CD4-positive, alpha-beta T cell treated with Interleukin-17A for 1 hour (primary cell): ENCODE measurements at places on chromosomes 2 and 18.

DNA sequence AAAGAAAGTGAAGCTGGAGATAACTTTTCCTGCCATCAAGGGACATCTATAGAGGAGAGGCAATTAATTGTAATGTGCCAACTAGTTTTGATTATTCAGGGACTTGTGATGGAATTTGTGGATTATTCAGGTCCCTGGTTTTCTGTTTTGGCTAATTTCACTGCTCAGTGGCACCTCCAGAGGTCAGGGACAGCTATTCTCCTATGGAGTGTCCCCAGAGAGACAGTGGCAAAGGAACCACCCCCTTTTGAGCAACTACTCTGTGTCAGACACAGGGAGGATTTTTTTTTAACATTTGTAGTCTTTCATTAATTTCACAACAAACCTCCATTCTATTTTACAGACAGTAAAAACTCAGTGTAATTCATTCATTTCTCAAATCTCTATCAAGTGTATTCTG is 206.0 kb upstream of the SPRED2 start:
- no peak for DNase-seq

DNA sequence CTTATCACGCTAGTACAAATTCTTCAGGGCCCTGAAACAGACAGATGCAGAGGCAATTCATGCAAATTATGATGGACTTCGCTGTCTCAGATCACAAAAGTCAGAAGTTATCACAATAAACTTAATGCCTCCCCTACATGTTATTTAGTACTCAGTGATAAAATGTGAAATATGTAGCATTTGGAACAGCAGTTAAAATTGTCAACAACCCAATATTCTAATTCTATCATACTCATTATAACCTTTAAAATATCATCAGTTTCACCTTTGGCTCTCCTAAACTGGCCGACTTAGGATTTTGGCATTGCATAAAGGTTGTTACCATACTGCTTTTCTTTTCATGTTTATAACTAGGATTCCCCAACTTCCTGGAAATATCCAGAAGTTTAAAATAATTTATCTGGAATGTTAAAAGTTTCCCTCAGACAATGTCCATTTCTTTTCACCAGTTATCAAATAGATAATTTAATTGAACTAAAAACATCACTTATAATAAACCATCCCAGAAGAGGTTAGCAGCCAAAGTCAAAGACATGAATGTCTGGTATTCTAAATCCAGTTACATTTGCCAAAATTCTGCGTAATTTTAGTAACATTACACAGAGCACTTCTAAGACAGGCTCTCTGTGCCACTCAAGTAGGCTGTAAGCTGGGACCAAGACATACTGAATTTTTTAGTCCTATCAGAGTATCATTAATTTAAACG is 239.8 kb downstream of the RBM43 start:
- DNase-seq = no peak

- no peak for DNase-seq
Measured at GRCh38 chr2:168671932-168672331, 130.5 kb upstream of the NOSTRIN start.

DNA sequence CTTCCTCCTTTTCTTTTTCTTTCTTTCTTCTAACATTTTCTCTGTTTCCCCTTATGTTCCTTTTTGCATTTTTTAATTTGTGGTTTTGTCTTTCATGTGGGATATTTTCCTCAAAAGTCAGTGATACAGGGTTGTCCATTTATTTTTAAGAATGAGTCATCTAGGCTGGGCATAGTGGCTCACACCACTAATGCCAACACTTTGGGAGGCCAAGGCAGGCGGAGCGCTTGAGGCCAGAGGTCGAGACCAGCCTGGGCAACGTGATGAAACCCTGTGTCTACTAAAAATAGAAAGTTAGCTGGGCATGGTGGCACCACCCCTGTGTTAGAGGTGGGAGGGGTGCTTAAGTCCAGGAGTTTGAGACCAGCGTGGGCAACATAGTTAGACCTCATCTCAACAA is 35.8 kb downstream of the KATNAL2 start:
- no peak for DNase-seq

DNA sequence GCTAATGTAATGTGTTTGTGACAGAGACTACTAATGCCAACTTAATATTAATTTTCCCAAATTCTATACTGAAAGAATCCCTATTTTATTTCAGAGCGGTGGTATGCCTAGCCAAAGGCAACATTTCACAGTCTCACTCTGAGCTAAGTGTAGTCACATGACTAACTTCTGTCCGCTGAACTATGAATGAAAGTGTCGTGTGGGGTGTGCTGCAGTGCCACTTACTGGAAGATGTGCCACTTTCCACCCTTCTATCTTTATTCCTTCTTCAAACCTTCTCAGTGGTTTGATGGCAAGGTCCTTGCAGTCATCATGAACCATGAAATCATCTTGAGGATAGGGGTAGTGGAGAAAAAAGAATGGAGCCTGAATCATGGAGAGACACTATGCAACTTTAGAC is 47.3 kb upstream of the C1D start:
- DNase-seq = no peak

GRCh38 chr2:26670931-26671460 is 21.5 kb upstream of the KCNK3 start:
- no peak for DNase-seq

DNA sequence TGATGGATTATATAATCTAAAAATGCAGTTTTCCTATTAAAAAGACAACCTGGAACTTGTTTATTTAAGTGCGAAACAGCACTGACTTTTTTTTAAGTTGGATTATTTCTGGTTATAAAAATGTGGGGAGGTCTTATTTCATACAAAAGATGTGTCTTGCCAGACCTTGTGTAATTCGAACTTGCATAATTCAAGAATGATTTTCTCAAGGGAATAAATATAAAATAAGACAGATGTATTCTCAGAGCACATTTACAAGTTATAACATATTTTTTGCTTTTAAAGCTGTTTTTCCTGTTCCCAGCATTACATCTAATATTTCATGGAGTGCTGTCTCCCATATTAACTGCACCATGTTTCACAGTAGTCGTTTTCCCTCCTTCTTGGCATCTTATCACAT is 263.1 kb downstream of the CDH20 start:
- DNase-seq = no peak

- no peak for DNase-seq
Measured at GRCh38 chr2:71923143-71923525, 224.5 kb downstream of the CYP26B1 start.

DNA sequence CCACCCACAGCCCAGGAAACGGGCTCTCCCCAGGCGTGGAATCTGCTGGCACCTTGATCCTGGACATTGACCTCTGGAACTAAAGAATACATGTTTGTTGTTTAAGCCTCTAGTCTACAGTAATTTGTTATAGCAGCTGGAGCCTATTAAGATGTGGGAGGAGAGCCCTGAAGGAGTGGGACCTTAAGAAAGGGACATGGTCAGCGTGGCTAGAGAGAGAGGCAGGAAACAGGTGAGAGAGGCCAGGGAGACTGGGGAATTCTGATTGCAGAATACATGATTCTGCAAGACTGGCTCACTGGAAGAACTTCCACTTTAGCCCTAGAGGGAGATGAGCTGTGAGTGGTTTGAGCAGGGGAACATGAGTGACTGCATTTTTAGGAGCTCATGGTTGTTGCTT is 83.2 kb downstream of the CD8B2 start:
- DNase-seq = no peak

- no peak for DNase-seq
Measured at GRCh38 chr18:77223653-77224052, 26.0 kb upstream of the GALR1 start.

DNA sequence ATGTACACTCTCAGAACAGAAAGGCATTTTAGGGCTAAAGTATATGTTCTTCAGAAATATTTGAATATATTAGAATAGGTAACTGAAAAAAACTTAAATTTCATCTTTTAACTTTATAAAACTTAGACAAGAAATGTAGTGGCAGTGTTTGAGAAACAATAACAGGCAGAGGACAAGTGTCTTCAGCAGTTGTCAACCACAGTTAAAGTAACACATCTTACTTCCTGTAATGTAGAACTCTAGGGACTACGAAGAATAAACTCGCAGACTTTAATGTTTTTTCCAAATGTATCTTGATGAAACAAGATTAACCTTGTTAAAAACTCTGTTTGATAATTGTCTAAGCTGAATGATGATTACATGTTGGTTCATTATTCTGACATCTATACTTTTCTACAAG is 50.7 kb downstream of the RMDN2 start:
- DNase-seq = no peak

- peak; percentile 55 for DNase-seq
Measured at GRCh38 chr2:109144271-109144670, 15.3 kb downstream of the SH3RF3 start.

GRCh38 chr2:59171019-59171418 is 929.9 kb upstream of the FANCL start:
- DNase-seq = no peak

GRCh38 chr2:47193607-47194006 is 38.5 kb upstream of the STPG4 start:
- no peak for DNase-seq

DNA sequence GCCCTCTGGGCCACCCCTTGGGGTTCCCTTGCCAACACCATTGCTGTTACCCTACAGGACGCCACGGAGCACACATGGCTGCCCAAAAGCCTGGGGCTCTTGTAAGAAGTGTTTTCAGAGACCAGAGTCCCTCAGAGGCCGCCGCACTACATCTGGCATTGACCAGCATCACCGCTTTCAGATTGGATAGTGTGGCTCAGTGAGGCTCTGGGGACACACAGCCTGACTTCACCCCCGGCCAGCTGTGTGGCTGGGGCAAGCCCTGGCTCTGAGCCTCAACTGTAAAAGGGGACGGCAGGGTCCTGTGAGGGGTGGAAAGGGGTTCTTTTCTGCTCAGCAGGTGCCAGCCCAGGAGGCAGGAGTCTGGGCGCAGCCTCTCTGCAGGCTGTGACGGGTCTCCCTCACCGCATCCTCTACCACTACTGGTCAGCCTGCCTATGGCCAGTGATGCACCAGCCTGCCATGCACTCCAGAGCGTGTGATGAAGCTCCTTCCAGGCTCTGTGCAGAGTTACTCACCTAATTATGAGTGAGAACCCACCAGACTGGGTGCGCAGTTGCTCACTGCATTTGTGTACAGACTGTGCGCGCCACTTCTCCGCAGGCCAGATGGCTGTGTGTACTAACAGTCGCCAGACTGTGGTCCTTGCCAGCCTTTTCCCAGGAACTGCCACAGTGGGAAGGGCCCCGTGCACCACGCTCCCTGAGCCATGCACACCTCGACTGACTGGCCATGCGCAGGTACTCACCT is 10.7 kb upstream of the OTOF start:
- no peak for DNase-seq

DNA sequence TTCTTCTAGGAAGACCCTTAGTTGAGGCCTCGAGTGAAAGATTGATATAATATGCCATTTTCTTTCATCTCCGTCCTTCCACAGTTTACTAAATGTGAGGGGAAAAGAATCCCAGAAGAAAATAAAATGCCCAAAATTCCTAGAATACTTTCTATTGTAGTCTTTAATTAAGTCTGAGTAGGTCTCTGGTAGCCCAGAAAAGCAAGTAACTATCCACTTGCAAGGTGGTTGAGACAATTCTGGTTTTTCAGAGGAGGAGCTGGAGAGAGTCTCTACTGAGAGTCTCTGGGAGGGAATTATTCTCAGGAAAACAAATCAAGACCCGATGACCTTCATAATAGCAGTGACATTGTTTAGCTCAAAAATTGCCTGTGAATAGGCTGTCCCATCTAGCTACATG is 63.9 kb upstream of the TTC39C start:
- no peak for DNase-seq

DNA sequence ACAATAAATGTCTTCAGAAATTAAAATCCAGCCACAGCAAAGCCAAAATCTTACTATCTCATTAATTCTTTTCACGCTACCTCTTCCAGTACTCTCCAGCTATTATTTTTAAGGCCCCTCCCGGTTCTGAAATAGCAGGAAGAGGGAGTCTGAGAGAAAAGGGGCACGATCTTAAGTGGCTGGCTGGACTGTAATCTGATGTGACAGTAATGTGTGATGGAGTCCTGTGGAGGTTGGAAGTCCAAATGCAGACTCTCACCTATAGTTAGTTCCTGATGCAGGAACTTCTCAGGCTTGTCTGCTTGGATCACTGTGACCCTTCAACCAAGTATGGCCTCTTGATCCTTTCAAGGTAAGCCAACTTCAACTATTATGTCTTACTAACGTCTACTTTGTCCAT is 43.2 kb downstream of the SMAD2 start:
- DNase-seq = no peak

- no peak for DNase-seq
Measured at GRCh38 chr2:133421516-133422324, 146.5 kb downstream of the NCKAP5 start.

DNA sequence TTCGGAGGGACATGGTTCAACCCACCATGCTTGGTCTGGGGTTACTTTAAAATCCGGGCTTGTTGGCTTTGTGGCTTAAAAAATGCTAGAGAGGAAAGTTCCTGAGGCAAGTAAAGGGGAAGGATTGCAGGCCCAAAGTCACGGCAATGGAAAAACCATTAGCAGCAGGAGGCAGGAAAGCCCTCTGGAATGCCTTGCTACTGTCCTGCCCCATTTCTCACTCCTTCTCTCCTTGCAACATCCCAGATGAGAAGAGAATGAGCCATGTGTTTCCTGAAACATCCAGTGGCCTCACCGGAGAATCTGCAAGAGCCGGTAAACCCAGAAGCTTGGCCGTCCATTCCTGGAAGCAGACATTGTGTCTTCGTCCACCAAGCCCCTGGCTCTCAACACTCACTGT is 97.4 kb upstream of the LCLAT1 start:
- DNase-seq = no peak

DNA sequence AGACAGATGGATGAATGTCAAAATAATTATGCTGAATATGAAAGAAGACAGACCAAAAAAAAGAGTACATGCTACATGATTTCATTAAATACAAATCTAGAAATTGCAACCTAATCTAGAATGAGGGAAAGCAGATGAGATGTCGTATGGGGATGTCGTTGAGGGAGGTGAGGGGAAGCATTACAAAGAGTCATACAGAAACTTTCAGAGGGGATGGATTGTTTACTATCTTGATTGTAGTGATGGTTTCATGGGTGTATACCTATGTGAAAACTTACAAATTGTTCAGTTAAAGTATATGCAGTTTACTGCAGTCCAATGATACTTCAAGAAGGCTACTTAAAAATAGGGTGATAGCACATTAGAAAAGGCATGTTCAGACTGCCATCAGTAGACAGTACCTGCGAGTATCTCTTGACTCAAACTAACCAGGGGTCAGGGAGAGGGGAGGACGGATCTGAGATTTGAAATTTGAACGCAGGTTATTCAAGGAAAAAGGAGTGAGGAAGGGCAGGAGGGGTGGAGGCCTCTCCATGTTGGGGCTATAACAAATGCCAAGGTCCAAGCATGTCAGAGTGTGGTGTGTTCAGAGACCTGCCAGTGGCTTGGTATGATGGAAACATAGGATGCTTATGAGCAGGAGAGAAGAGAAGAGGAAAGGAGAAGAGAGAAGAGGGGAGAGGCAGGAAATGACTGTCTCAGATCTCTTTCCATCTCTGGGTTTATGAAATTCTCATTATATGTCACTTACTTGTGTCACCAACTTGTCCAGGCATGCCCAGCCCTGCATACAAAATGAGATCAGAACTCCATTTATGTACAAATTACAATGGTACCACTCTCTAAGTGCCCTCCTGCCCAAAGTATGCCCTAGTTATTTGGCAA is 257.3 kb upstream of the CXCR4 start:
- DNase-seq = no peak

- DNase-seq = no peak
Measured at GRCh38 chr2:225543626-225544025, 144.1 kb downstream of the NYAP2 start.

- DNase-seq = no peak
Measured at GRCh38 chr2:232286001-232286868, 92.3 kb upstream of the ALPP start.
